Stimulated activated CD4-positive, alpha-beta T cell treated with anti-CD3 and anti-CD28 coated beads, Interleukin-2, amount 100 ng/mL, for 48 hours (primary cell): ENCODE measurements at places on chromosomes 16 and 17.
A peak's percentile ranks its signal among the peaks of the same experiment; 100 is the strongest.

GRCh38 chr17:44796731-44797130 lies 33.4 kb downstream of the GJC1 start:
- no peak for DNase-seq

GRCh38 chr17:54891176-54891821 lies 9.4 kb upstream of the TOM1L1 start:
- DNase-seq = no peak

- no peak for DNase-seq
Observed at GRCh38 chr16:8323153-8323552, 267.2 kb downstream of the TMEM114 start.

DNA sequence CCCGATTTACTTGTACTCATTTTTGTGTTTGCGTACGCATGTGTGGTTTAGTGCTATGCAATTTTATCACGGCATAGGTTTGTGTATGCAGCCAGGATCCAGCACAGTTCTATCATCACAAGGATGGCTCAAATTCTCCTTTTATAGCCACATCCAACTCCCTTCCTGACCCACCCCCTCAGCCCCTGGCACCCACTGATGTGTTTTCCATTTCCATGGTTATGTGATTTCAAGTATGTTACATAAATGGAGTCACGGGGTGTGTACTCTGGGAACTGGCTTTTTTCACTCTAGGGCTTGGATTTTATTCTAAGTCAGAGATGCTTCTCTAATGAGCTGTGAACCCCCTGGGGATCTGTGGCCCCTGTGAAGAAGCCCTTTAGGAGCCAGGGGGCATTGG lies 16.8 kb downstream of the IL4R start:
- DNase-seq = no peak

DNA sequence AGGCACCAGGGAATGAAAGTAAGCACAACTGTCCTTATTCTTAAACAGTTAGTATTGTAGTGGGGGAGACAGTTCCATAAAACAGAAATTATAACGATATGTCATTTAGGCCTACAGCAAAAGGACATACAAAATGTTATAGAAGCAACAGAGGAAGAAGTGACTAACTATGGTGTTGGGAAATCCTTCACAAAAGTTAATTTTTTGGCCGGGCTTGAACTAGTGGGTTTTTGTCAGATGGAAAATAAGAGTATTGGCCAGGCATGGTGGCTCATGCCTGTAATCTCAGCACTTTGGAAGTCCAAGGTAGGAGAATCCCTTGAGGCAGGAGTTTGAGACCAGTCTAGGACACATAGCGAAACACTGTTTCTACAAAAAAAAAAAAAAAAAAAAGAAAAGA lies 127.8 kb downstream of the SSH2 start:
- DNase-seq = no peak

- peak; percentile 61 for DNase-seq
Observed at GRCh38 chr17:7988750-7989178, 13.7 kb upstream of the GUCY2D start.

GRCh38 chr16:85464383-85465305 lies 148.5 kb upstream of the GSE1 start:
- DNase-seq = no peak

GRCh38 chr16:65689726-65690125 lies 567.9 kb upstream of the CDH11 start:
- DNase-seq = no peak

DNA sequence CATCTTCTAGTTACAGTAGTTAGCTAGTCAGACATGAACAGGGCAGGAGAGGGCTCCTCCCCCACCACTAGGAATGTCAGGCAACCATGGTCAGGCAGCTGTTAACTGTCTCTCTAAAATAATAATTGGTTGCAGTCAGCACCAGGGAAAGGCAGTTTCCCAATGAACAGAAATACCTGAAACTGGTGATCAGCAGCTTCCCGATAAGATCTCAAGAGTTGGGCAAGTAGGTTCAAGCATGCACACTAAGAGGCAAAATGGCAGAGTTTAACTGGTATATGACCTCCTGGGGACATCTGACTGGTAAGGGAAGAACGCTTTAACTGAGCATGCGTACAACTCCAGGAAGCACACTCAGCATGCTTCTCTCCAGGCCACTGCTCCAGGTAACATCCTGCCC lies 12.6 kb upstream of the XYLT1 start:
- no peak for DNase-seq

GRCh38 chr17:44205962-44206824 lies 6.5 kb upstream of the ATXN7L3 start:
- no peak for DNase-seq

DNA sequence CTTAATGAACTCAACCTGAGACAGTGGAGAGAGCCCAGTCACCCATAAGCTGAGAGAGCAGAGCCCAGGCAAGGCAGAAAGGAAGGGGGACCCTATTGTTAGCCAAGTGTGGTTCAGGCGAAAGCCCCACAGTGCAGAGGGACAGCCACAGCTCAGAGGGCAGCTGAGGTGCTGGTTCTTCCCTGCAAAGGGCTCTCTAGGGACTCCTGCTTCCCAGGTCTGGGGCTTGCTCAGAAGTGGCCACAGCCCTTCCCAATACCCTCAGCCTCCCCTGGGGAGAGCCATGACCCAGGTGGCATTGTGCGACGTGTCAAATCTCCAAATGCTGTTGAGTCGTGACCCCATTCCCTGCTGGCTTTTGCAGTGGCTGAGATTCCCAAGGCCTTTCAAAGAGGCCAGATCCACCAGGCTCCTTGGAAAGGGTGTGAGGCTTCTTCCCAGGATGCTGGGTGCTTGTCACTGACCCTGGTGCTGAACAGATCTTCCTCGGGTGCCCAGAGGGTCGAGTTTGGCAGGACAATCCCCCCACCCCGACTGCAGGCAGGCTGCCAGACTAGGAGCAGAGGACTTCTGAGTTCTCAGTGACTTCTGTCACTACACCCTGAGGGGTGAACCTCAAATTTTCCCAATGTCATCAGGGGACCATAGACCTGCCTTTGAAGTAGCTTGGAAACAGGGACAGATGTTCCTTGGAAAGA lies 2.5 kb upstream of the CCL17 start:
- DNase-seq = no peak

GRCh38 chr16:74455619-74456289 lies 34.5 kb upstream of the CLEC18B start:
- no peak for DNase-seq

GRCh38 chr16:21235199-21235585 lies 1.7 kb downstream of the ANKS4B start:
- DNase-seq = no peak

- no peak for DNase-seq
Observed at GRCh38 chr17:55321427-55322060, 56.8 kb downstream of the HLF start.

DNA sequence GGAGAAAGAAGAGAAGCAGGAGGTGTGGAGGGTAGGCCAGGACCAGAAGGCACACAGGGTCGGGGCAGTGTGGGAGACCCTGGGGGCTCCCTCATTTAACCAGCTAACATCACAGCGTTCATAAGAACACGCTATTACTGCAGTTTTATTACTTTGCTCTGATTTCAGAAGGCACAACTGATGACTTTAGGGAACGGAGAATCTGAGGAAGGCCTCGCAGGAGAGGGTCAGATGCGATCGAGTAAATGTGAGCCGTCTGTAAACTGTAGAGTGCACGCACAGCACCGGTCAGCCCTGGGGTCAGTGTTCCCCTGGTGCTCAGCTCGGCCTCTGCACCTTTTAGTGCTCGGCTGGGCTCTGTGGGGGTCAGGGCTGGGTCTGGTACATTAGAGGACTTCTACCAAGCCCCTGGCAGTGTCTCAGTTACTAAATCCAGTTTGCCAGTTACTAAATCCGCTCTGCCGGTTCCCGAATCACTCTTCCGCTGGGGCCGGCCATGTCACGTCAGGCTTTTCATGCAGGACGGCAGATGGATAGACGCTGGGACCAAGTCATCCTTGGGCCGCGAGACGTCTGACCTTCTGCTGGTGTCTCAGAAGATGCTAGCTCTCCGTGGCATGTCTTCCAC lies 325.9 kb downstream of the SEC14L1 start:
- no peak for DNase-seq

- no peak for DNase-seq
Observed at GRCh38 chr16:65042438-65043365, 79.2 kb downstream of the CDH11 start.

GRCh38 chr17:17902877-17903276 lies 66.1 kb upstream of the SREBF1 start:
- DNase-seq = no peak

DNA sequence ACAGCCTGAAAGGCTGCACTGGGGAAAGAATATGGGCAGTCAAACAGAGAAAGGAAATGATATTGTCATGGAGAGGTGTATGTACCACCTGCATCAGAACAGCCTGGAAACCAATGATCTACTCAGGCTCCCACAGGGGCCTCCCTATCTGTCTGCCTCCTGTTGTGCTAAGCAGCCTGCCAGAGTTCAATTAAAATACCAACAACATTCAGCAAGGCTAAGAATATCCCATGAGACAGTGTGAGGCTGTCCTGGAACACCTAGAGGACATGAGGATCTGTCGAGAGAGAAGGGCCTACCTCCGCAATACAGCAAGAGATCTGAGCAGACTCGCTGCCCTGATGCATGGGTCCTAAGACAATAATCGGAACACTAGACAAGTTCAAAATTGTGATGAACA lies 8.4 kb downstream of the FXR2 start:
- DNase-seq = no peak

DNA sequence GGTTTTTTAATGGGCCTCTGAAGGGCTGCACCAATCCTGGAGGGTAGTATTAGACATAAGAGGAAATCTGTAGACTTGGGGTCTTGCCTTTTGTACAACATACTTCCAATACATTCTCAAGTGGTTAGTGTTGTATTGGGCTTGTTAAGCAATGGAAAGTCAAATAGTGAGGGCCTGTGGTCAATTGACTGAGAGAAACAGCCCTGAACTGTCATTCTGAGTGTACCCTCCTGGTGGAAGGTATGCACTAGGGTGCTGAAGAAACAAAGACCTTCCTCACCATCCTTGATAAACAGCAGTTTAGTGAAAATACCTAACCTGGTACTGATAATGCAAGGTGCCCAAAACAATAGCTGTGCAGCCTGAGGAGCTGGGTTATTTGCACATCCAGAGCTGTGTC lies 22.2 kb downstream of the OR2C1 start:
- DNase-seq = no peak

DNA sequence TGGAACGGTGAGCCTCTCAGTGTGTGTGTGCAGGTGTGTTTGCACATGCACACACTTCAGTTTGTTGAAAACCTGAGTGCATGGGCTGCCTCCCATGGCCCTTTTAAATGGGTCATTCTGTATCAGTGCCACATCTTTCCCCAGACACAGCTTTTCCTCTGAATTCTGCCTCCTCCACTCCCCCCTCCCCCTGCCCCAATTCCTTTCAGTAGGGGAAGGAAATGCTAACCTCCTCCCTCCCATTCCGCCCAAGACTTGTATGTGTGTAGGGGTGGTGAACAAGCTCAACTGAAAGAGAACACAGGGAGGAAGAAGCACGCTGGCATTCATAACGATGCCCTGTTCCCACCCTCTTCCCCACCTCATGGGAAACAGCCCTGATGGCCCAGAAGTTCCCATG lies 34.3 kb downstream of the C17orf75 start:
- DNase-seq = no peak

DNA sequence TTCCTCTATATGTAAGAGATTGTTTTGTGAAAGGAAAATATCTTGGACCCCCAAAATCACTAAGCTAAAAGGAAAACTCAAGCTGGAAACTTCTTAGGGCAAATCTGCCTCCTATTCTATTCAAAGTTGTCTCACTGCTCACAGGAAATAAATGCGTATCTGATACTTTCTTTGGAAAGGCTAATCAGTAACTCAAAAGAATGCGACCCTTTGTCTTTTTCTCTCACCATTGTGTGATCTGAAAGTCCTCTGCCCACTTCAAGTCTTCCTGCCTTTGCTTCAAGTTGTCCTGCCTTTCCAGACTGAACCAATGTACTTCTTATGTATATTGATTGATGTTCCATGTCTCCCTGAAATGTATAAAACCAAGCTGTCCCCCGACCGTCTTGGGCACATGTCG lies 157.3 kb downstream of the KIF2B start:
- no peak for DNase-seq

DNA sequence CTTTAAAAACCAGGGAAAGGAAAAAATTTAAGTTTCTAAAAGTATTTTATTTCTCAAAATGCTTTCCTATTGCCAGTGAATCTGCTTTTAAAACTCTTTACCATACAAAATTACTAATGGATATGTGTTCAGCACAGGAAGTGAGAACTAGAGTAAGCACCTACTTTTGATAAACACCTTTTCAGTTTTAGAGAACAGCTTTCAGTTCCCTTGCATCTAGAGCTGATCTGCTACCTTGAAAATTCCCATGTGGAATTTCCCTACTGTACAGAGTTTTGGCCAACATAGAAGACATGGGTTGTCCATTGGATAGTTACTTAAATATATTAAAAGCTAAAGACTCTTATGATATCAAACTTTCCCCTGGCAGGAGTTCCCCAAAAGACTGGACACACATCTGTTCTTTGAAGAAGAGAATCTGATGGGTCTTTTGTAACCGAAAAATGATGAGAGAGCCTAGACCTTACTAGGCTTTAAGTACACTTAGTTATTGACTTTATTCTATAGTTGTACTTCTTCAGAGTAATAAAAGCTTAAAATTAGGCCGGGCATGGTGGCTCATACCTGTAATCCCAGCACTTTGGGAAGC lies 112.1 kb upstream of the CNTNAP4 start:
- no peak for DNase-seq

DNA sequence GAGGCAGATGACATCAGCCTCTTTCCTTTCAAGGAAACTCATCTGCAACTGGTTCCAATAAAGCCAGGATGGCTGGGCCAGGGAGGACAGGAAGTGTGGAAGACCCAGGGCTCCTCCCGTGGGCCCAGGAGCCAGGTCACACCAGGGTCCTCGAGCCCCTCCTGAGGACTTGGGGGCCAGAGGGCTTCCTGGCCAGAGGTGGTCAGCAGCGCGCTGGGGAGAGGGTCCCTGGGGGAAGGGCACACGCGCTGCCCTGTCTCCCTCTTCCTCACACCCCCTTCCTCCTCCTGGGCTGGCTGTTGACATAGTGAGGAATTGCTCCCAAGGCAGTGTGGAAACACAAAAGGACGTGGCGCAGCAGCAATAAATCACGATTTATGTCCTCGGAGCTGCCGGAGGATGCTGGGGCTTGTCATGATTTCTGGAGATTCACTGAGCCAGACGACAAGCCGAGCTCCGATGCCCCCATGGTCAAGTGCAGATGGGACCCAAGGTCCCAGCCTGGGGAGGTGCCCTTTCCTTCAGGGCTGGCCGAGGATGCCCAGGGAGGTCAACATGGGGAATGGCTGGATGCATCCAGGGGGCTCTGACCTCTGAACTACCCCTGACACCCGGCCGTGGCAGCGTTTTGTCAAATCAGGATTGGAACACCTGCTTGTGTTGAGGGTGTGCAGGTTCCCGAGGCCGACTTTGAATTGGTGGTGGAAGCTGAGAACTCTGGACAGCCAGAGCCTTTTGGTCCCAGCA lies 152.6 kb downstream of the IRF8 start:
- DNase-seq = no peak
